ENCODE measurements at places on chromosomes 4 and X.

GRCh38 chr4:177374966-177375365 lies 65.3 kb downstream of the NEIL3 start:
- peak; percentile 1 for DNase-seq

DNA sequence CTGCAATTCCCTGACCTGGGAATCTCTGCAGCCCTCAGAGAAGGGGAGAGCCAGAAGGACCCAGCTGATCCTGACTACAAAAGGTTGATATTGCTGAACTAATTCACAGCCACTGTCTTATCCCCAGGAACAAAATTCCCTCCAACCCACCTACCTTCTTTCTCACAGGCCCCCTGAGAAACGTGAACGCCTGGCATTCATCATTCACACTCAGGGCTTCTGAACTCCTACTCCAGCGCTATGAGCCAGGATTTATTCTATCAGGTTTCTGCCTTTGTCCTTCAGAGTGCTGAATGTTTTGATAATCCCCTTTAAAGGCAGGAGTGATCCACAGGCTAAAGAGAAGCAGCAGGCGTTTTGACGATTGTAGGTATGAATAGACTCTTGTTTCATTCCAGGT lies 76.5 kb downstream of the KCNIP4 start:
- no peak for DNase-seq

GRCh38 chr4:150708004-150708403 lies 126.1 kb downstream of the MAB21L2 start:
- DNase-seq = no peak

GRCh38 chr4:95551653-95552052 lies 2.9 kb upstream of the UNC5C start:
- no peak for DNase-seq

DNA sequence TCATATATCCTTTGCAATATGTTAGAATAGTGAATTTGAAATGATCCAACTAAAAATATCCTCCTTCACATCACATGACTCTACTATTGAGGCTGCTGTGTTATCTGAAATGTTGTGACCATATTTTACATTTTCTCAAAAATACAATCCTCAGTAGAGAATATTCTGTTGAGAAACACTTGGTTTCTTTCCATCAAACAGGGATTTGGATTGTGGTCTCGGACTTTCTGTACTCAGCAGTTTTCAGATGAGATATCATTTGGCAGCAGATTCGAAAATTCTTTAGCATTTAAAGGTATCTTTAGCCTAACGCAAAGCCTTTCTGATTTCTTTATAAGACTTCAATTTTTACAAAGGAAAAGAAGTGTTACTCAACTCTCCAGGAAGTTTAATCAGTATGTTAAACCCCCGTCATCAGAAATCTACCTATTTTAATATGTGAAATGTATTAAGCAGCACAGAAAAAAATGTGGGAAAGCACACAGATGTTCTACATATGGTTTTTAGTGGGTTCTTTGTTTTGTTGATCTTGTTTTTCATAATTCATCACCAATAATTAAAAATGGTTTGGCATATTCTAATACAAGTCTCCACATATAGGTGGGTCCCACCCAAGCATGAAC lies 55.4 kb upstream of the ANXA3 start:
- DNase-seq = no peak

- DNase-seq = no peak
Measured at GRCh38 chr4:20046931-20047677, 204.6 kb upstream of the SLIT2 start.

GRCh38 chrX:153955228-153955732 lies 10.8 kb upstream of the RENBP start:
- DNase-seq = no peak
